Fibroblast of upper back skin (primary cell): ENCODE measurements at places on chromosomes 7 and 10.

- DNase-seq: no peak
Observed at GRCh38 chr7:117185124-117185523, 137.7 kb downstream of the WNT2 start.

GRCh38 chr7:80145780-80146422, 11.3 kb downstream of the GNAI1 start:
- DNase-seq: peak; percentile 94

GRCh38 chr7:121113288-121113687, 124.8 kb downstream of the CPED1 start:
- DNase-seq: peak; percentile 68

DNA sequence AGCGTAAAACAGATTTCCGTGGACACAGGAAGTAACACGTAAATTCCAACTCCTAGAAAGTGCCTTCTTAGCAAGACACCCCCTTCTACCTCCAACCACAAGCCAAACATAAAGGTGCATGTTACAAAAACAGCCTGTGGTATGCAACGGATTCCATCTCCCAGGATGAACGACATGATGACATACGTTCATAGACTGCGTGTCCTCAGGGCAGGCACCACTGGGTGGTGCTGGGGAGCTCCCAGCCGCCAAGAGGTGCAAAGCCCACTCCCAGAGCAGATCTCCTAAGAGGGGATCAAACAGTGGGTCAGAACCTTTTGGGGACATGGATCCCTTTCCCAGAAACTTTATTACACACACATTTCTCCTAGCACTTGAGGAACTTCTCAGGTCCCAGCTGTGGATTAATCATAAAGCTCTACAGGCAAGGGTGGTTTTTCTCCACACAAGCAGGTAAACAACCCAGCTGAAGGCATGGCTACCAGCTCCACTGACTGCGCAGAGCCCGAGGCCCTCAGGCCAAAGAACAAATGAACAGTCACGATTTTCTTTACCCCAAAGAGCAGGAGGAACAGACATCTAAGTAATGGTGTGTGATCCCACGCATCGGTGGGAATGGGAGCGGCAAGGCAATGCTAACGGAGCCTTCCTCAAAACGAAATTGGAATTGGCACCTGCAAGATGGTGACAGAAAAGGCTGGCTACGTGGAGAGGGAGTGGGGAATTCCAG, 13.8 kb downstream of the PSAP start:
- DNase-seq: peak; percentile 37

DNA sequence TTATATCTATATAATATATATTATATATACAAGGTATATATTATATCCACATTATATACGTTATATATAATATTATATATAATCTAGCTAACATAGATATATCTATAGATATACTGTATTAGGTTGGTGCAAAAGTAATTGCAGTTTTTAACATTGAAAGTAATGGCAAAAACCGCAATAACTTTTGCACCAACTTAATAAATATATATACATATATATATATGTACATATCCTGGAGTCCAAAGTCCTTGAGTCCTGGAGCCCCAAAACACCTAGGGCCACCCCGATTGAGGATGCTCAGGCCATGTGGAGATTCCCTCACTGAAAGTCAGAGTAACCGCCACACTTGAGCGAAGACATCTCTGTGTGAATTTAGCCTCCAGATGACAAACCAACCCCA, 408.2 kb upstream of the AUTS2 start:
- no peak for DNase-seq

GRCh38 chr7:66921396-66921917, 432 bp downstream of the TMEM248 start:
- peak; percentile 49 for DNase-seq

- peak; percentile 8 for DNase-seq
Observed at GRCh38 chr7:99618726-99619125, 2.0 kb downstream of the ZSCAN25 start.

DNA sequence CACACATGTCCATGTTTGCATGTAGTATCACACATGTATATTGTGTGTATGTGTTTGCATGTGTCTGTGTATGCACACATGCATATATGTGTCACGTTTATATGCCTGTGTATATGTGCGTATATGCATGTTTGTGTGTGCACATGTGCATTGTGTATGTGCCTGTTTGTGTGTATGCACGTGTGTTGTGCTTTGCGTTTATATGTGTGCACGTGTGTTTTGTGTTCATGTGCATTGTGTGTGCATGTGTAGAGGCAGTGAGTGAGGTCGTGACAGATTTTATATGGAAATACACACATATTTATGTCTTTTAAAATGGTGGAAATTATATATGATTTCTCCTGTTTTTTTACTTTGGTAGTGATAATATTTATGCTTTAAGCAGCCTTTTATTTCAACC, 41.2 kb downstream of the ADARB2 start:
- no peak for DNase-seq

DNA sequence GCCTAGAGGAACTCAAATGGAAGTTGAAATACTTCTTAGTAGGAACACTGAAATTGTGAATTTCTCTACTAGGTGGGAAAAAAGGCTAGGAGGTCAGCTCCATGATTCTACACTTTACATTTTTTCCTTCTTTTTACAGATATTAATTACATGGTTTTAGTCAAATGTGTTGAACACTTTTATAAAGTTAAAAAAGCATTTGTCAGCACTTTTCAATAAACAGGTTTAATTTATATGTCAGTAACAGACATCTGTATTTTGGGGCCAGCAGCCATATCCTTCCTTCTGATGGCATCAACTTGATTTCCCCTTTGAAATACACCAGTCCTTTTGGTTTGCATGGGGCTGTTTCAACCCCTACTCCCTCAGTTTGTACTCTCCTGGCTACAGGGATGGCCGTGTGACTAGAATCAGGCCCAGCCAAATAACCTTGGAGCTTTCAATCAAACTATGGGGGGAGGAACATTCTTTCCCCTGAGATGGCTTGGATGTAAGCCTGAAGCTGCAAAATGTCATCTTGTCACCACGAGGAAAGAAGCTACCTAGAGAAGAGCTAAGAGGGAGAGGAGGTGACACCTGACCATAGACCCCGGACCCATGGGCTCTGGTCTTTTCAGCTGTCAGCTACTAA, 171.0 kb upstream of the NEBL start:
- DNase-seq: no peak

DNA sequence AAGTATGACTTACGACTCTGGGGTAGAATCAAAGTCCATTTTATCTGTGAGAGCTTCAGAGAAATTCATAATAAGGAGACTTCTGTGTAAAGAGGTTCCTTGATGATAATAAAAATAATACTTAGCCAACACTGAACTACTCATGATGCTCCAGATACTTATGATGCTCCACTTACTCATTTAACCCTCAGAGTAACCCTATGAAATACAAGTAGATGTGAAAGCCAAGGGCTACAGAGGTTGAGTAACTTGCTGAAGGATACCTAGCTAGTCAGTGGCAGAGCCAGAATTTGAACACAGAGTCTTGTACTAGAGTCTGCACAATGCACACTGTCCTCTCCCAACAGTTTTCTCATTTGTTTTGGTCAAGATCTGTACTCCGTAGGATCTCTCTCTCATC, 89.5 kb downstream of the HECW1 start:
- peak; percentile 38 for DNase-seq

GRCh38 chr10:57664815-57665214, 602.9 kb downstream of the IPMK start:
- no peak for DNase-seq

GRCh38 chr7:36116347-36117202, 36.5 kb upstream of the EEPD1 start:
- DNase-seq: no peak

DNA sequence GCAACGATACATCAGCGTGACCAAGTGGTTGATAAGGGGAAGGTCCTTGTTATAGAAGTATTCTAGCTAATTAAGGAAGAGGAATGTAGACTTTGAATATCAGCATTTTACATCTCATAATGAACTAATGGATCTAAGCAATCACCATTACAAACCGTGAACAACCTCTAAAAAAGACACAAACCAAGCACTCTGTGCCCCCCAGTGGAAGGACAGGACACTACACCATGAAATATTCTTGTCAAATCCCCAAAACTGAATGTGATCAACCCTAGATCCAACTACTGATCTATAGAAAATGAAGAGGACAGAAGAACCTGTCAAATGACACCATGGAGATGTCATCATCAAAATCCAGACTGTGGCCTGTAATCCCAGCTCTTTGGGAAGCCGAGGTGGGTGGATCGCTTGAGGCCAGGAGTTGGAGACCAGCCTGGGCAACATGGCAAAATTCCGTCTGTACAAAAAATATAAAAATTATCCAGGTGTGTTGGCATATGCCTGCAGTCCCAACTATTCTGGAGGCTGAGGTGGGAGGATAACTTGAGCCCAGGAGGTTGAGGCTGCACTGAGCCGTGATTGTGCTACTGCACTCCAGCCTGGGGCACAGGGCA, 111.3 kb upstream of the CARD11 start:
- DNase-seq: peak; percentile 32

DNA sequence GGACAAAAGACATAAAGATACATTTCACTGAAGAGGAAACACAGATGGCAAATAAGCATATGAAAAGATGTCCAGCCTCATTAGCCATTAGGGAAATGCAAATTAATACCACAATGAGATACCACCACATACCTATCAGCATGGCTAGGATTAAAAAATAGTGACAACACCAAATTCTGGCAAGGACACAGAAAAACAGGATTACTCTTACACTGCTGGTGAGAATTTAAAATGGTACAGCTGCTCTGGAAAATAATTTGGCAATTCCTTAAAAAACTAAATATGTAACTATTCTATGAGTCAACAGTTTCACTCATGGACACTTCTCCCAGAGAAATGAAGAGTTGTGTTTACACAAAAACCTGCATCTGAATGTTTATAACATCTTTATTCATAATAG, 121.1 kb downstream of the C10orf90 start:
- DNase-seq: peak; percentile 31

DNA sequence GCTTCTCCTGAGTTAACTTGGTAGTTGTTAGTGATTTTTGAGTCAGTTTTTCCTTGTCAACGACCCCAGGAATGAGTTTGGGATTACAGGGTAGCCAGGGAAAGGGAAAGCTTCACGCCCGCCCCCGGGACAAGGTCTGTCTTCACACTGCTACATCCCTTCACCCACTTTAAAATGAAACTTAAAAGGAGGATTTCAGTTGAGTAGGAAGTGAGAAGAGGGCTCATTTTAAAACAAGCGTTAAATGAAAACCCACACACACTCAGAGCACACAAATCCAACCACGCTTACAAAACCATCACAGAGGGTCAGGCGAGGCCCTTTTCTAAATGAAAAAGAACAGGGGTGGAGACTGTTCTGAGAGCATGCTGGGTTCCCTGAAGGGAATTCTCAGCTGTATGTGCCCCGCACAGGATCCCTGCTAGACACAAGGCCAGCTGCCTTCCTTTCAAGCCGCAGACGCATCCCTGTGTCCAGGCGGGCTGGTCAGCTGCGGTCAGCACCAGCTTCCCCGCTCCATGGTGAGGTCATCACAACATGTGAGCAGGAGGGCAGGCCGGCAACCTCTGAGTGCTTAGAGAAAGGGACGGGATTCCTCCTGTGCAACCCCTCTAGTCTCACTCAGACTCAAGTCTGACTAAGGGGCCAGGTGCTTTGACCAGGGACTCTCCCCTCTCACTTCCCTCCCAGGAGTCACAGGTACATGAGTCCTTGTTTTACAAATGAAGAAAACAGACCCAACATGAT, 111.8 kb downstream of the EGFR start:
- peak; percentile 63 for DNase-seq

- DNase-seq: no peak
Observed at GRCh38 chr7:11858622-11859302, 26.8 kb upstream of the THSD7A start.

DNA sequence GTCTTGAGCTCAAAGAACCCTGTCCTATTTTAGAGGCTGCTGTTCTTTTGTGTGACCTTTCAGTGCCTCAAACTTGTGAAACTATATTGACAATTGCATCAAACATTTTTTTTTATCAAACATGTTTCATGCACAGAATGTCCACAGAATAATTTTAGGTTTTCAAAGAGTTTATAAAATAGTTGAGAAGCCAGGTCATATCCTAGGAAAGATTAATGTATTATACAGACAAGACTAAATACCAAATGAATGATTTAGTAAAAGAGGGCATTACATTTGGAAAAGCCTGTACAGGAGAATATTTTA, 67.0 kb downstream of the CDK6 start:
- DNase-seq: peak; percentile 66

DNA sequence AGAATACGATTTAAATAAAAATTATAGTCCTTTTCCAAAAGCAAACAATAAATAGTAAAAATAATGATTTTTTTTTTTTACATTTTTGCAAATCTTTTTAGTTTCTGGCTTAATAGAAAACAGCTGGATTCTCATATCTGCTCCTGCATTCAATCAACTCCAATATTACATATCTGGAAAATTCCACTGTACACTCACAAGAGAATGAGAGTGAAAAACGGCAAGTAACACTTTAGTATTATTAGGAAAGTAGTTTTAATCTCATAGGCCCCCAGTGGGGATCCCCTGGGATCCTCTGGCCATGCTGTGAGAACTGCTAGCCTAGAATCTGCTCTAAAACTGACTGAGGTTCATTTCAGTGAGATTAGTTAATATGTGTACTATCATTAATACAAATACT, 128.6 kb upstream of the LRRN3 start:
- peak; percentile 8 for DNase-seq

- peak; percentile 59 for DNase-seq
Observed at GRCh38 chr7:17362439-17363105, 64.1 kb downstream of the AHR start.

GRCh38 chr7:3240826-3241430, 60.1 kb upstream of the SDK1 start:
- no peak for DNase-seq

GRCh38 chr7:106347229-106347833, 62.5 kb upstream of the NAMPT start:
- no peak for DNase-seq

GRCh38 chr7:110105307-110105706, 985.6 kb upstream of the LRRN3 start:
- DNase-seq: no peak

GRCh38 chr10:128744811-128745305, 618.6 kb upstream of the MKI67 start:
- no peak for DNase-seq

- DNase-seq: no peak
Observed at GRCh38 chr10:74888962-74889661, 62.7 kb downstream of the KAT6B start.

GRCh38 chr10:123151737-123152135, 2.5 kb upstream of the BUB3 start:
- DNase-seq: no peak

DNA sequence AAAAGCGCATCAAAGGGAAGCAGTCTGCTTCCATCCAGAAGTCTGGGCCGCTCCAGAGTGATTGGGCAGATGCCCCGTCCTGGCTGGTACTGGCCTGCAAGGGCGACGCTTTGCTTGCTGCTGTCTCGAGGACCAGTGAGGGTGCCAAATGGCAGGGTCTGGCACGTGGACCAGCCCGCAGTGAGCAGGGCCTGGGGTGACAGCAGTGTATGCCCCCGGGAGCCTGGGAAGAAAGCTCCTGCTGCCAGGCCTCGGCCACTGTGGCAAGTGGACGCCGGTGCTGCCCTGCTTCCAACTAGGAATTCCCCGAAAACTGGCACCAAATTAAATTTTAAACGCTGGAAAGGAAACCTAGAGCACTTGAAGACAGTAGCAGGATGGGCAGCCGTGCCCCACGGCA, 357.0 kb upstream of the MKI67 start:
- no peak for DNase-seq

- DNase-seq: peak; percentile 70
Observed at GRCh38 chr7:74479961-74480829, 26.5 kb downstream of the GTF2IRD1 start.

- DNase-seq: peak; percentile 27
Observed at GRCh38 chr10:115432188-115432819, 339.1 kb downstream of the ATRNL1 start.

GRCh38 chr7:40623863-40624262, 489.1 kb downstream of the SUGCT start:
- DNase-seq: no peak

- no peak for DNase-seq
Observed at GRCh38 chr7:40587419-40587818, 452.6 kb downstream of the SUGCT start.
